NCI-H1436 treated with DMSO at 0.1 percent for 48 hours (cell line): ENCODE measurements at places on chromosomes 11 and 22.

DNA sequence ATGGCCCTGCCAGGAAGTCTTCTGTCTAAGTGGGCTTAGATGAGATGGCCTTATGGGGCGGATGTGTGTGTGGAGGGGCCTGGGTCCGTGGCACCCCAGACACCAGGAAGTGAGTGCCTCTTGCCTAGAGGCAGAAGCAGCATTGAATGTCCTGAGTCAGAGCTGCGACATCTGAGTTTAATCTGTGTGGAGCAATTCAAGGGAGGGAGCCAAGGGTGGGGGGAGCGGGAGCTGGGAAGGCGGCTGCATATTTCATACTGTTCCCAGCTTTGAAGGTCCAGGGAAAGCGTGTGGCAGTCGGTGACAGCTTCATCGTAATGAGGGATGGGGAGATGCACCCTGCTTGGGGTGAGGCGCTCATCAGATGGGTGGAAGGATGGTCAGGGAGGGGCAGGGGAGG is 73.5 kb upstream of the THY1 start:
- no peak for DNase-seq

DNA sequence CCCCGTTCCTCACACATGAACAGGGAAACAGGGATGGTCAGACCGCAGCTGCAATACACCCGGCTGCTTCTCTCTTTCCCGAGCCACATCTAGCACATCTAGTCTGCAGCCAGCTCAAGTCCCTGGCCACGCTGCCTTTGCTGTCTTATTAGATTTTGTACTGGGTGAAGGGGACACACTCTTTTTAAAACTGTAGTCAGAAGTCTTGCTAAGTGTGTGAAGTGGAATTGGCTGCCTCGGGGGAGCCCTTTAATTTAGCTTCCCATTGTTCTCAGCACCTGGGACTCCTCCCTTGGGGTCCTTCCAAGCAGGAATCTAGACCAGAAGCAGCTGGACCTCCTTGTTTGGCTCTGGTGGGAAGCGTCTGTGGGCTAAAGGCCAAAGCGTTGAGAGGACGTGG is 420.0 kb downstream of the CTTN start:
- DNase-seq, result no peak

- no peak for DNase-seq
Observed at GRCh38 chr11:125942771-125943428, 2.9 kb upstream of the VSIG10L2 start.

DNA sequence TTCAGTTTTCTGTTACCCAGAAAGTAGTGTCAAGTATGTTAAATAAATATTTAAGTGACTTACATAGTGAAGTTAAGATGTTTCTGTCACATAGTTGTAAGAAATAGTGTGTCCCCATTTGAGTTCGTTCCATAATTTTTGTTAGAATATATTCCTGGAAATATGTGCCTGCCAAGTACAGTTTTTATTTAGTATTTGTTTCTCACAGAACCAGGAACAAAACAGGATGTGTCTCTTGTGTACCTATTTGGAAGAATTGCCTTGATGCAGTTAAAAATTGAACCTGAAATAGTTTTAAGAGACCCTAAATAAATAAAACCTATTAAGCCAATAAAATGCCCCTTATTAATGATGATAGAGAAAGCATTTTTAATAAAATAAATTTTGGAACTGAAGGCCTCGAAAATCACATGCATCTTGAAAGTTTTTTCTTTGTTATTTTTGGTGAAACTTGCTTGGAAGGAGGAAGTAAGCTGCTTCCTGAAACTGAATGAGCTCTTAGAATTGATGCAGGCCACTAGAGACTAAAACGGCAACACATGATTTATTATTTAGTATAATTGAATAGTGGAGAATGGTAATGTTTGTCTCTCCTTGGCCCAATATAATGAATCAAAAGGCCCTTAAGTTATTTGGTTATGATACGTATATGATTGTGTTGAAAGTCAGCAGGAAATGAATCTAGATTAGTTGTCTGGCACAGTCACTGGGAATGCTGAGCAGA is 55.9 kb downstream of the SWAP70 start:
- no peak for DNase-seq

GRCh38 chr11:45411228-45411946 is 125.2 kb upstream of the SYT13 start:
- no peak for DNase-seq

- no peak for DNase-seq
Observed at GRCh38 chr11:126573325-126573978, 218.0 kb downstream of the ST3GAL4 start.

DNA sequence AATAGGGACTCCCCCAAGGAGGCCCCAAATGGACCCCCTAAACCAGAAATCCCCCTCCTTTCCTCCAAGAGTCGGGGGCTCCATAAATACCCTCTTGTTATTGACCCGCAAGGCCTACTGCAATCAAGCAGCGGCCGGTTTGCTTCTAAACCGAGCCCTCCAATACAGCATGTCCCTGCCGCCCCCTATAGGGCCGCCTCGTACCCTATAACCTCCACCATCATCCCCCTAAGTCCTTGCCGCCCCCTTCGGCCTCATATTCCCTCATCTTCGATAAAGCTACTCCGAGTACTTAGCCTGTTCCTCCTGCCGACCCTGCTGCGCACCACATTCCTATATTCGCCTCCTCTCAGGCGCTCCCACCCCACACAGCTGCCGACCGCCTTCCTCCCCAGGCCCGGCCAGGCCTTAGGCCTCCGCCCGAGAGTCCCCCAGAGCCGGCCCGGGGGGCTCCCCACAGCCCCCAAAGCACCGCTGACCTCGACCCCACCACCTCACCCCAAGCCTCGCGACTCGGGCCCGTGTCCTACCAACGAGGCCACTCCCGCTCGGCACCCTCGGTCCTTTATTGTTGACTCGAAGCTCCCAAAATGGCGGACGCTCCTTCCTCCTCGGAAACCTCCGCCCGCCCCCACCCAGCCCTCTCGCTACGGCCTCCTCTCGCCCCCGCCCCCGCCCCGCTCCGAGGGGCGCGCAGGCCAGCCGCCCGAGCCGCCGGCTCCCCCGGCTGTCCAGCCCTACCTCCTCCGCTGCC is 430 bp downstream of the DDX6 start:
- DNase-seq, result no peak

GRCh38 chr11:20087118-20087521 is 73.2 kb downstream of the DBX1 start:
- no peak for DNase-seq

GRCh38 chr11:33742249-33742851 is 6.1 kb upstream of the CD59 start:
- DNase-seq, result no peak

DNA sequence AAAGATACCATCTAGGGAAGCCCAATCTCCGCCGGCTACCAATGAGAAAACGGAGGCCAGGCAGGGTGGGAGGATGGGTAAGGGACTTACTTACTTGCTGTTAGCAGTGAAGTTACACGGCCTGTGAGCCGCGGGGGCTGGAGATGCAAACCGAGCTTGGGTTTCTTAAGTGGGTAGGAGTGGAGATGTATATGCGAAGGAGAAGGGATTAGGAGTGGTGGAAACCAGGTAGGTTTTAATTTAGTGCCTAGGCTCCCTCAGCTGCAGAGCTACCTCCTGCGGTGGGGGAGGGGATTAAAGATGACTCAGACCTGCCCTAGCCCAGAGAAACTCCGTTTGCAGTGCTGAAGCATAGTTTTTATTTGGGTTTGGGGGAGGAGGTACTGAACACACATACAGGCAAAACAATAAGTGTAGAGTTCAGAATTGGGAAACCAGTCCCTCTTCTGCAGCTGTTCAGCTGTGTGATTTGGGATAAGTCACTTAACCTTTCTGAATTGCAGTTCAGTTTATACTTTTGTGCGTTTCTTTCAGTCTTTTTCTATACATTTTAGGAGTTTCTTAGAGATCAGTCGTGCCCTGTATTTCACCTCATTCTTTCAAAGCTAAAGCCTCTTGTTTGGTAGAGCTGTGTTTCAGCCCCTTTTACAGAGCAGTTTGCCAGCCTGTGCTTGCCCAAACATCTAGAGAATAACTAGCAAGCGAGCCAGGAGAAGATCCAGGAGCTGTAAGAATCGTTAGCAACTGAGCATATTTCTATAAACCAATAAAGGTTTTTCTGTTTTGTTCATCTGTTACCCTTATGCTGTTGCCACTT is 596 bp upstream of the TNRC6B start:
- no peak for DNase-seq

GRCh38 chr22:41862160-41862529 is 29.2 kb downstream of the SREBF2 start:
- no peak for DNase-seq

DNA sequence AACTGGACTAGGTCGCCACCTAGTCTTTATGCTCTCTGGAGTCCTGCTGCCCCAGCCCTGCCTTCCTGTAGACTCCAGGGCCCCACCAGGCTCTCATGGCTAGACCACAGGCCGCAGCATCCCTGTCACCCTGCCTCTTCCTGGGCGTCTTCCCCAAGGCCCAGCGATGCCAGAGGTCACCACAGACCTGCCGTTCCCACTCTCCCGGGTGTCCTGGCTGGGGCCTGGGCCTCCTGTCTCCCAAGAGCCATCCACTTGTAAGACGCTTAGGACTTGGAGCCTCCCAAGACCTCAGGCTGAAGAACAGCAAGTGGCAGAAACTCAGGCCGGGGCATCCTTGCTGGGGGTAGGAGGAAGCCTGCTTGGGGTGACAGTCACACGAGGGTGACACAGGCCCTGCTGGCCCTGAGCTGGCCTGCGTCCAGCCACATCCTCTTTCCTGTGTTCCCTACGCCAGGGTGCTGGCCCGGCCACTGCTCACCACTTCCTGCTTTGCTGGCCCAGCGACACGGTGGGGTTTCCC is 2.0 kb upstream of the TCIRG1 start:
- no peak for DNase-seq

- no peak for DNase-seq
Observed at GRCh38 chr11:34620820-34621792, at the start of gene EHF. EHF (plus strand) TSS chr11:34621093; CDS start chr11:34642631, 21,538 bp downstream.

DNA sequence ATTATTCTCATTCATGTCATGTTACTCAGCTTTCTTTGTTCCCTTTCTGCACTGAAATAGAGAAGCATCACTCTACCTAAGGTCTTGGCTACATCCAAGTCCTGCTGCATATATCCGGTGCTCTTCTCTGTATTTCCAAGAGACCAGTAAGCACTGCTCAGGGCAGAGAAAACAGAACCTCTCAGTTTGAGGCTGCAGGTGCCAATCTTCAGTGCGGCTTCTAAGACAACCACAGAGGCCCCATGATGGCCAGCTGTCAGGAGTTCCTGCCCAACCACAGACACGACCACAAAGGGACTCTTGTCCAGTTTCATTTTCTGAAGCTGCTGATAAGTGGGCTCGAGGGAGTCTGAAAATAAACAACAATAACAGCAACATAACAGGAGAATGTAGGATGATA is 378.4 kb upstream of the PITPNB start:
- no peak for DNase-seq

DNA sequence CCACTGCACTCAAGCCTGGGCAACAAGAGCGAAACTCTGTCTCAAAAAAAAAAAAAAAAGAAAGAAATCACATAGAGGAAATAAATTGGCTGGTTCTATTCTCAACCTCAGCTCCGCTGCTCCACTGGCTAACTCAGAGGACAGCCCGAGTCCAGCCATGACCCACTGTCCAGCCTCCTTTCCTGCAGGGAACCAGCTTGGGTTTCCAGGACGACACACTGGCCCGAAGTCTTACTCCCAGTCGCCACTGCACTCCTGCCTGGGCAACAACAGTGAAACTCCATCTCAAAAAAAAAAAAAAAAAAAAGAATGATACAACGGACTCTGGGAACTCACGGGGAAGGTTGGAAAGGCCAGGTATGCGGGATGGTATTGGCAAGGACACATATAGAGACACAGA is 31.5 kb downstream of the APOL3 start:
- DNase-seq, result no peak

GRCh38 chr22:20241579-20242392 is 26.3 kb downstream of the RTN4R start:
- no peak for DNase-seq
